ENCODE measurements at places on chromosomes 3 and 15. TPM values are rescaled to one million over a fixed set of nuclear protein-coding genes. Genes with fewer than 3 reads are reported as not detected.

The GPX1 gene
- total RNA-seq = 360 TPM

The APBA2 gene
- 25.9 TPM for total RNA-seq

The GPR171 gene
- total RNA-seq = not detected

The SPRED1 gene
- 17.3 TPM for total RNA-seq

The NRROS gene
- 1.6 TPM for total RNA-seq

The SACM1L gene
- 15.7 TPM for total RNA-seq

The FAM81A gene
- total RNA-seq = 1.8 TPM

The MCF2L2 gene
- total RNA-seq = 12.9 TPM

The ANAPC13 gene
- total RNA-seq = 49.6 TPM

The TEX9 gene
- 9.2 TPM for total RNA-seq

The HRH1 gene
- total RNA-seq = not detected

The TAGLN3 gene
- total RNA-seq = 1.6 TPM

DNA sequence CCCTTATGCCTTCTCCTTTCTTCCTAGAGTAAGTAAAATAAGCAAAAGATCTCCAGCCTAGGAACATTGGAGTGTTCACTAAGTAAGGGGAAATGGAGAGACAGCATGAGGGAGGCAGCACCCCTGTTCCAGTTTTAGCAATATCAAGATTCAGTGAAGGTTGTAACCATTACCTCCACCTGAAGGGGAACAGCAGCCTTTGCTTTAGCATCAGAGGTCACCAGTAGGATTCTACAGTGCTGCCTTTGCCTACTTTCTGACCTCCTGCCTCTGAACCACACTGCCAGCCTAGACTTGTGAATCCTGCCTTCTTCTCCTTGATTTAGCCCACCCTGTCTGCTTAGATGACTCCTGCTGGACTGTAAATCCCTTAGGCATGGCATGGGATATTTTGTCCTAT is 104.7 kb downstream of the GAP43 start:
- no peak overlapping the region for H3K4me3 ChIP-seq
- no peaks in the 10 kb centered on the region for H3K4me1 ChIP-seq
- no peaks in the 10 kb centered on the region for H3K27me3 ChIP-seq
- no peaks in the 10 kb centered on the region for H3K36me3 ChIP-seq
- no peak for DNase-seq

- peaks cover 31% of the 10 kb centered on the region for H3K27me3 ChIP-seq
- no peaks in the 10 kb centered on the region for H3K4me1 ChIP-seq
- no peak overlapping the region for H3K4me3 ChIP-seq
- no peak overlapping the region for H3K27ac ChIP-seq
- DNase-seq = no peak
- H3K36me3 ChIP-seq = no peaks in the 10 kb centered on the region
These were observed 18.9 kb upstream of the ATP2B2 start for GRCh38 chr3:10524270-10524669.

GRCh38 chr15:93417631-93418030 is 328.6 kb upstream of the RGMA start:
- H3K36me3 ChIP-seq = no peaks in the 10 kb centered on the region
- no peaks in the 10 kb centered on the region for H3K4me1 ChIP-seq
- DNase-seq = no peak
- H3K27me3 ChIP-seq = peaks cover 7% of the 10 kb centered on the region

DNA sequence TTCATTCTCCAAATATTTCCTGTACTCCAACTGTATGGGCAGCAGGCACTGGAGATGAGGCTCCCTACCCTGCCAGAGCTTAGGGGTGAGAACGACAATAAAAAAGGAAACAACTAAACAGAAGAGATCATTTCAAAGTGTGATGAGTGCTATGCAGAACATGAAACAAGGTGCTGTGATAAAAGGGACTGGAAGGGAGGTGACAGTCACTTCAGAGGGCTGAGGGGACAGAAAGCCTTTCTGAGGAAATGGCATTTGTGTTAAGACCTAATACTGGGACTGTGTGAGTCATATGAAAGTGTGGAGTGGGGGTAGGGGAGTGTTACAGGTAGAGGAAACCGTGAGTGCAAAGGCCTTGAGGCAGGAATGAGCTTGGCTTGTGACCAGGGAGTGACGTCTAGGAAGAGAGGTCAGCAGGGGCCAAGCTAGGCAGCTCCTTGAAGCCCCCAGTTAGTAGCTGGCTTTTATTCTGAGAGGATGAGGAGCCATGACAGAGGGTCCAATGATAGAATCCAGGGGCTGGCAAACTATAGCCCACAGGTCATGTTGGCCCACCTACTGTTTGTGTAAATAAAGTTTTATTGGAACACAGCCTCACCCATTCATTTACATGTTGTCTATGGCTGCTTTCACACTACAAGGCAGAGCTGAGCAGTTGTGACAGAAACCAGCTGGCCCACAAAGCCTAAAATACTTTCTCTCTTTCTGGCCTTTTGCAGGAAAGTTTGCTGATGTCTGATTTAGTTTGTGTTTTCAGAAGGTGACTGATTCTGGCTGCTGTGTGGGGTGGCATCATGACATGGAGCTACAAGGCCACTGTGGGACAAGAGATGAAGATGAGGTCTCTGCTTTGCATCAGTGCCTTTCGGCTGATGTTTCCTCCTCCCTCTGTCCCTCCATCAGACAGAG is 56.6 kb downstream of the LSM3 start:
- H3K27ac ChIP-seq = peak overlapping the region; percentile 24
- H3K4me1 ChIP-seq = peaks cover 31% of the 10 kb centered on the region
- H3K27me3 ChIP-seq = peaks cover 13% of the 10 kb centered on the region
- no peak overlapping the region for H3K4me3 ChIP-seq
- no peak for DNase-seq

DNA sequence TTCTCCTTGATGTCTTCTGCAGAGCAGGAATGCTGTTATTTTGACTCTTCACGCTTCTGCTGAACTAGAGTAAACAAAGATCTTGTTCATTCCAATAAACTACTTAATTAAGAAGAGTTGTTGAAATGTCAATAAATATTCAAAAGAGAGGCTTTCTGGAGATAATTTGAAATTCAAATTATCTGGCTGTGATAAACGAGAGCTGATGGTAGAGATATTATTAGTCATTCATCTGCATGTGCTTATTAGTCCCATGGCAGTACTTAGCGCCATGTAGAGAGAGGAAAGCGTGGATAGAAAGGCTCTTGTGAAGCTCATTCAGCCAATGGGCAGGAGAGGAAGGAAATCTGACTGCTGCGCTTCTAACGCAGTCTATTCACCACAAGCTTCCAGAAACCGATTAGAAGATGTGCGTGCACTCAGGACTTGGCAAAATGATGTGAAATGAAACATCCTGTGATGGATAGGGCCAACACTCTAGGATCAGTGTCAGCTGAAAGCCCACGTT is 251.1 kb downstream of the GABRB3 start:
- no peak for DNase-seq
- no peaks in the 10 kb centered on the region for H3K36me3 ChIP-seq
- no peaks in the 10 kb centered on the region for H3K4me1 ChIP-seq
- no peak overlapping the region for H3K4me3 ChIP-seq
- no peak overlapping the region for H3K27ac ChIP-seq

- no peak overlapping the region for H3K4me3 ChIP-seq
- no peak for DNase-seq
- H3K4me1 ChIP-seq = no peaks in the 10 kb centered on the region
- H3K36me3 ChIP-seq = no peaks in the 10 kb centered on the region
These were observed 10.4 kb downstream of the ARMC8 start for GRCh38 chr3:138197524-138197923.

DNA sequence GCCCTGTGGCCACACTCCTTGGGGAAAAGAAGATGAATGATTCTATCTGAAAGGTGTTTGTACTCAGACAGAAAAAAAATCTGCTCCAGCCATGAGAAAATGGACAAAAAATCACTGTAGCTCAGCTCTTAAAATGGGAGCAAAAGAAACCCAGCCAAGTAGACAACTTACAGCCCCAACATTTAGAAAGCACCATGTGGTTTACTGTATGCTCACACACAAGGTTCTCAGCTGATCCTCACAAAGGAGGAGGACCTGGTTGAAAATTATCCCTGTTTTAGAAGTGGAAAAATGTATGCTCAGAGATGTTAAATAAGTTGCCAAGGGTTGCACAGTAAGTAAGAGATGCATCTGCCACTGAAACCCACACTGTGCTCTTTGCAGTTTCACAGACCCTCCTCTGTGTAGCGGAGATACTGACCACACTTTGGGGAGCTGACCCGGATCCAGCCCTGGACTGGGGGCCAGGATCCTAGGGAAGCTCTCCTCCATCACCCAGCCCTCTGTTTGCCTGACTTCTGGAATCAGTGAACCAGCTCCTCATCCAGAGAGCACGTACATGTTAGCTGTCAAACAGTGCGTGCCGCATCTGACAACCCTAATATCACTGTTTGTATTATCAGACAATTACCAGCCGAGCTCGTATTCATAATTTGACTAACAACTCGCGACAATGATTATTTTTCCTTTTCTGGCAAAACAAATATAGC is 32.7 kb upstream of the TPRG1 start:
- no peaks in the 10 kb centered on the region for H3K4me1 ChIP-seq
- no peaks in the 10 kb centered on the region for H3K36me3 ChIP-seq
- no peak for DNase-seq
- H3K27me3 ChIP-seq = peaks cover 4% of the 10 kb centered on the region
- no peak overlapping the region for H3K27ac ChIP-seq

DNA sequence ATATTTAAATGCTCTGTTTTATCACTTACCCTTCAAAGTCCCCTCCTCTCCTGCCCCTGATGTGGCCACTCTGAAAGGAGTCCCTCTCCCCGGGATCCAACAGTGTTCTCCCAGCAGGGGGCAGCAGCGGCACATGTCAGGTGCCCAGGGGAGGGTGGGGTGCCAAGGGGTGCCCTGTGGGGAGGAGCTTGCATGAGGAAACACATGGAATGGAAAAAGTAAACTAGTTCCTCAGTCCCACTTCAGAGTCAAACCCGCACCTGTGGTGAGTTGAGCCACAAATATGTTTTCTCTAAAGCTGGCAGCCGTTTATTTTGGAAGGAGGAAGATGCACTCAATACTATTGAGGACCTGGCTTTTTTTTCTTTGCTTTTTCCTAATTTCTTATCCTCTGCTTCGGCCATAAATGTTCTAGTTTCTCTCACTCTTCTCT is 30.1 kb upstream of the NRROS start:
- H3K4me1 ChIP-seq = peaks cover 3% of the 10 kb centered on the region
- peak; percentile 87 for DNase-seq
- no peak overlapping the region for H3K4me3 ChIP-seq
- H3K36me3 ChIP-seq = no peaks in the 10 kb centered on the region

- H3K4me3 ChIP-seq = no peak overlapping the region
- H3K27me3 ChIP-seq = no peaks in the 10 kb centered on the region
- H3K36me3 ChIP-seq = peaks cover 72% of the 10 kb centered on the region
- no peaks in the 10 kb centered on the region for H3K4me1 ChIP-seq
- peak; percentile 73 for DNase-seq
These were observed 19.5 kb downstream of the COPS2 start for GRCh38 chr15:49135911-49136310.

DNA sequence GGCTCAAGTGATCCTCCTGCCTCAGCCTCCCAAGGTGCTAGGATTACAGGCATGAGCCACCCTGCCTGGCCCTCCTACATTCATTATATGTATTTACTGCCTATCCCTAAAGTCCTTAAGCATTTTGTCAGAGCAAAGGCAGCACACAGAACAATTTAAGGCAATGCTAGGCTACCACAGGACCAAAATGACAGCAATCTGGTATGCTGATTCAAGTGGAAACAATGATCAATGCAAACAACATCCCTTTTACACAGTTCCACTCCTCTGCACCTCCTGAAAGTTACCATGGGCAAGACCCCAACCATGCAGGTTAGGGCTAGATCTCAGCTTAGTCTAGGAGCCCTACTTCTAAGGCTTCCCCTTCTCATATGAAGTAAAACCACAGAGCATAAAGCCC is 40.3 kb downstream of the SPG11 start:
- no peak for DNase-seq
- H3K27ac ChIP-seq = peak overlapping the region; percentile 10
- H3K36me3 ChIP-seq = peaks cover 51% of the 10 kb centered on the region
- H3K4me1 ChIP-seq = no peaks in the 10 kb centered on the region
- no peak overlapping the region for H3K4me3 ChIP-seq
- H3K27me3 ChIP-seq = no peaks in the 10 kb centered on the region

DNA sequence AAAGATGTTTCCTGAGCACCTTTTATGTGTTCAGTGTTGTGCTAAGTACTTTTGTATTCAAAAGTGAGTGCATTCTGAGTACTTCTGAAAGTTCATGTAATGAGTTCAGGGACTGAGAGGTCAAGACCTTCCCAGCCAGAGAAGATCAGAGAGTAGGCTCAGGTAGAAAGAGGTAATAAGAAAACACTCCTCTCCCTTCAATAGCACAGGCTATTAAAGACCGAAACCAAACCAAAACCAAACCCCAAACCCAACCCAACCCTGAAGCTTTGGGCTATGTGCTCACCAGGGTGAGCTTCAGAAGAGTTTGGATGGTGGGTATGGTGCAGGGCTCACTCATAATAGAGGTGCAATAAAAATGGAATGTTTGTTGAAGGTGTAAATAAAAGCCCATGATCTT is 76.7 kb upstream of the FAM3D start:
- no peaks in the 10 kb centered on the region for H3K27me3 ChIP-seq
- no peaks in the 10 kb centered on the region for H3K36me3 ChIP-seq
- no peak overlapping the region for H3K27ac ChIP-seq
- no peak overlapping the region for H3K4me3 ChIP-seq

- H3K4me1 ChIP-seq = peaks cover 9% of the 10 kb centered on the region
- DNase-seq = peak; percentile 35
- H3K36me3 ChIP-seq = no peaks in the 10 kb centered on the region
- H3K27me3 ChIP-seq = no peaks in the 10 kb centered on the region
- peak overlapping the region; percentile 43 for H3K27ac ChIP-seq
These were observed 32.5 kb downstream of the CDCP1 start for GRCh38 chr3:45113625-45114050.

DNA sequence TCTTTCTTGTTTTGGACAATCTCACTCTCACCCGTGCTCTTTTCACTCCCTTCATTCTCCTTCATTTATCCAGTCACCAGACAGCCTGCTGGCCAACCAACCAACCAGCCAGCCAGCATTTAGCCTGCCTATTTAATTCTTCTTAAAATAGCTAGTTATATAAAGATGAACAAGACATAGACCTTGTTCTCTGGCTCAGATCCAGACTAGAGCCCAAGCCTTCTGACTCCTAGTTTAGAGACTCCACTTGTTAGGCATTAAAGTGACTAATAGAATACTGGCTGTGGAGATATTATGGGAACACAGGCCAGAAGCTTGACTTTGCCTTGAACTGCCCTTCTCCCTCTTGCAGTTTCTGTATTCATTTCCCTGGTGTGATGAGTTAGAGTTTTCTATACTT is 215.3 kb upstream of the THRB start:
- no peak for DNase-seq
- H3K4me1 ChIP-seq = no peaks in the 10 kb centered on the region
- no peaks in the 10 kb centered on the region for H3K36me3 ChIP-seq

DNA sequence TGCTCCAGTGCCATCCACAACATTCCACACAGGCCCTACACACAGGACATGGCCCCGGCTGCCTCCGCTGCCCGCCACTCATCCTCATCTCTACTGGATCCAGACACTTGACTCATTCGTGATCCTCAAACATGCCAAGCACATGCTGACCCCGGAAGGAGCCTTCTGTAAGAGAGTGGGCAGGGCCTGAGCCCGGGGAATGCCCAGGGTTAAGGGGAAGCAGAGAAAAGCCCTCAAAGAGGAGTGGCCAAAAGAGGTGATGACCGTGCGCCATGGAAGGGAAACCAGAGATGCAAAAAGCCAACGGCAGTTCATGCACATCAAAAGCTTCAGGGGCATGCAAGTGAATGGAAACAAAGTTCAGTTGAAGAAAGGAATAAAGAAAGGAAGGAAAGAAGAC is 46.1 kb downstream of the RFTN1 start:
- DNase-seq = no peak
- H3K4me1 ChIP-seq = peaks cover 49% of the 10 kb centered on the region
- H3K27ac ChIP-seq = peak overlapping the region; percentile 78
- H3K4me3 ChIP-seq = no peak overlapping the region
- no peaks in the 10 kb centered on the region for H3K36me3 ChIP-seq
- H3K27me3 ChIP-seq = no peaks in the 10 kb centered on the region

GRCh38 chr3:179266701-179267211 is 15.8 kb upstream of the KCNMB3 start:
- H3K27ac ChIP-seq = no peak overlapping the region
- no peaks in the 10 kb centered on the region for H3K27me3 ChIP-seq
- H3K36me3 ChIP-seq = no peaks in the 10 kb centered on the region
